ENCODE measurements at places on chromosomes 6 and 20. TPM values are rescaled to one million over a fixed set of nuclear protein-coding genes. Genes with fewer than 3 reads are reported as not detected.

The MMP24 gene
- total RNA-seq: 0.36 TPM

The LRRN4 gene
- total RNA-seq: under 0.01 TPM

The SEMG1 gene
- total RNA-seq: not detected

The CALHM6 gene
- 0.83 TPM for total RNA-seq

The WFDC5 gene
- not detected for total RNA-seq

The ZNF133 gene
- 25.6 TPM for total RNA-seq

The BIRC7 gene
- total RNA-seq: not detected

The MOXD1 gene
- 10.6 TPM for total RNA-seq

The FKBP1A gene
- 120 TPM for total RNA-seq

The COL11A2 gene
- total RNA-seq: under 0.01 TPM

The MAP7 gene
- total RNA-seq: 0.36 TPM

The DEFB124 gene
- not detected for total RNA-seq

Measured in IMR-90 (cell line).